ENCODE measurements at places on chromosomes 2 and 18.

- DNase-seq: no peak
These were observed 13.0 kb upstream of the ALLC start for GRCh38 chr2:3644891-3645605.

GRCh38 chr2:129908721-129909373 lies 70.6 kb upstream of the RAB6C start:
- no peak for DNase-seq

DNA sequence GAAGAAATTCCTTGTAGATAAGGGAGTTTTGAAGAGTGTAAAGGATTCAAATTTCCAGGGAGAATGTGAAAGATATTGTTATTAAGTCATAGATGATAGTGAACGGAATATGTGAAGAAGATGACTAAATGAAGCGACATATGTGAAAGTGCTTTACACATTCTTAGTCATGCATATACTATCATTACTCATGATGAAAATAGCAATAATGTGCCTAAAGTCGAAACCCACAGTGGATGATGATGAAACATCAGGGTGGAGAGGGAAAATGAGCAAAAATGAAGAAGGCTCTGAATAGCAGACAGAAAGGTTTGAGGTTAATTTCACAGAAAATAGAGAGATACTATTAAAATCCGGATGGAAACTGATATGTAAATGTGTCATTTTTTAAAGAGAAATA lies 1237.1 kb downstream of the LRP1B start:
- DNase-seq: peak; percentile 11

- no peak for DNase-seq
These were observed 148.4 kb upstream of the PXDN start for GRCh38 chr2:1892529-1893250.

GRCh38 chr2:236899146-236899545 lies 186.5 kb upstream of the COPS8 start:
- no peak for DNase-seq

DNA sequence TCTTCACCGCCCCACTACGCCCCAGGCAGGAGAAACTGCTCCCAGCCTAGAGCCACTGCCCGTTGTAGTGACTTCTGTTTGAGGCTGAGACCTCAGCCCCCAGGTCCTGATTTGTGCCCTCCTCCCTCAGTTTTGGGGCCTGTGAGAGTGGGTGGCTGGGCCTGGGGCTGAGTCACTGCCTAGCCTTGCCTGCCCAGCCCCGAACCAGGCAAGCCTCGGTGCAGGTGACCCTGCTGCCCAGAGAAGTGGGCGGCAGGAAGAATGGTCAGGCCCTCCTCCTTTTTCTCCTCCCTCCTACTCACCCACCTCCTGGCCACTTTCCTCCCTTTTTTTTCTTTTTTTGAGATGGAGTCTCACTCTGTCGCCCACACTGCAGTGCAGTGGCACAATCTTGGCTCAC lies 66.6 kb downstream of the ZFP36L2 start:
- DNase-seq: no peak

- no peak for DNase-seq
These were observed 40.7 kb downstream of the ODC1 start for GRCh38 chr2:10407432-10407831.

GRCh38 chr2:36670881-36671595 lies 25.5 kb upstream of the VIT start:
- no peak for DNase-seq

DNA sequence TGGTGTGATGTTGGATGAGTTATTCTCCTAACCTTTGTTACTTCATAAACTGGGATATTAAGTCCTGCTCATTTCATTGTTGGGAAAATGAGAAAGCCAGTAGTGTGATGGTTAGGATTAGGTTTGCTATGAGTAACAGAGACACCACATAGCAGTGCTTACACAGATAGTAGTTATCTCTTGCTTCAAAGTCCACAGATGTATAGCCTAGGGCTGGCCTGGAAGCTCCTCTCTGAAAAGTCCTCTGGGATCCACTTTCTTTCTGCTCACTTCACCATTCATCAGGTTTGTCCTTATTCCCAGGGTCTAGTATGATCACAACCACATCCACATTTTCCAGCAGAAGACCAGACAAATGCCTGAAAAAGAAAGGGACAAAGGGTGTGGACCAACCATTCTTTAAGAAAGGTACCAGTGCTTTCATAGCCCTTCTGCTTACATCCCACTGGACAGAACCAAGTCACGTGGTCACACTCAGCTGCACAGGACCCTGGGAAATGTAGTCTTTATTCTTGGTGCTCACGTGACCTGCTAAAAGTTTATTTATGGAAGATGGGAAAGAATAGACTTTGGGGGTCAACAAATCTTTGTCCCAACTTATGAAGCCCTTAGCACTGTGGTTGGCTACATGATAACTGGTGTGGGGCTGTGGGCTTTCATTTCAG lies 108.9 kb downstream of the INSIG2 start:
- no peak for DNase-seq

DNA sequence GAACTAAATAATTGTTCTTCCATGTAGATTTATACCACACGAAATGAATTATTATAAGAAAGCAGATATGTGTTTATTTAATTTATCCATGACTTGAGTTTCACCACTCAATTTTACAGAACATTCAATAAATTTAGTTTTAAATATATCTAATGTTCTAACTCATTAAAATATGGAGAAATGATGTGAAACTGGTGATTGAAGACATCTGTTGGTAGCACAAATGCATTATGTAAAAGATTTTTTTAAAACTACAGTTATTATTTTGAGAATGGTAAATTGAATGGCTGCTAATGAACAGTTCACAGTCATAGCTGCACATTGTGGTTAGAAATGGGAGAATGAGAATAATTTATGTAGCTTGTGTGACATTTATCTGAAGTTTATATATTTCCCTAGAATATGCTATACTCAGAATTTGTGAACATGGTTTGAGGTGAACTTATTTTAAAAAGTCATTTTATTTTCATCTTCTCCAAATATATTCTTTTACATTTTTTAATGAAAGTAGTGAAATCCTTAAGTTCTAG lies 203.5 kb downstream of the DPP4 start:
- peak; percentile 33 for DNase-seq

DNA sequence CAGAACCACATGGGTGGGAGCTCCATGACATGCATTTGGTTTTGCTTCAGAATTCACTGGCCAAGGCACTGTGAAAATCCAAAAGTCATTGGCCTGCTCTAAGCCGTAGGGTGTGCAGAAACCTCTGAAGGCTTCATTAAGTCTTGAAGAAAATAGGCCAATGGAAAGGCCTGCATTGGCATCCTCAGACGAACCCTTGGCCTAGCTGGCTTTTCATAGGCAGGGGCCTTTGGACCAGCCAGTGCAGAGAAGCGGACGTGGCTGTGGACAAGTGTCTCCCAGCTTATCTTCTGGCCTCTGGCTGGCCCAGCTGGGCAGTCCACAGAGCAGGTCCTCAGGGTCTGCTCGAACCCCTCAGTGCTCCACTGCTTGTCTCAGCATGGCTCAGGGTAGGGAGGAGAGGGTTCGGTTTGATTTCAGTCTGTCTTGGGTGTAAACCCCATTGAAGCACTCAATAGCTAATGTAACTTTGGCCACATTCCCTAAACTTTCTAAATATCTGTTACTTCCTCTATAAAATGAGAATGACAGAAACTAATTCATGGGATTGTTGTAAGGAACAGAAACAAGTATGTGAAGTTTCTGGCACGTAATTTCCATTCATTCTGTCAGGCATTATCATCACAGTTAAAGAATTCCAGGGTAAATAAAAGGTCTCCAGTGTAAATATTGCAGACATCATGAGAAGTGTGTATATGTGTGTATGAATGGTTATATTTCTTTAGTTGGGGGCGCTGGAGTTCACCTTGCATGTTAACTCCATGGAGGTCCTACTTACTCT lies 125.5 kb downstream of the TFCP2L1 start:
- no peak for DNase-seq

- peak; percentile 30 for DNase-seq
These were observed 44.4 kb downstream of the RPIA start for GRCh38 chr2:88735853-88736252.

DNA sequence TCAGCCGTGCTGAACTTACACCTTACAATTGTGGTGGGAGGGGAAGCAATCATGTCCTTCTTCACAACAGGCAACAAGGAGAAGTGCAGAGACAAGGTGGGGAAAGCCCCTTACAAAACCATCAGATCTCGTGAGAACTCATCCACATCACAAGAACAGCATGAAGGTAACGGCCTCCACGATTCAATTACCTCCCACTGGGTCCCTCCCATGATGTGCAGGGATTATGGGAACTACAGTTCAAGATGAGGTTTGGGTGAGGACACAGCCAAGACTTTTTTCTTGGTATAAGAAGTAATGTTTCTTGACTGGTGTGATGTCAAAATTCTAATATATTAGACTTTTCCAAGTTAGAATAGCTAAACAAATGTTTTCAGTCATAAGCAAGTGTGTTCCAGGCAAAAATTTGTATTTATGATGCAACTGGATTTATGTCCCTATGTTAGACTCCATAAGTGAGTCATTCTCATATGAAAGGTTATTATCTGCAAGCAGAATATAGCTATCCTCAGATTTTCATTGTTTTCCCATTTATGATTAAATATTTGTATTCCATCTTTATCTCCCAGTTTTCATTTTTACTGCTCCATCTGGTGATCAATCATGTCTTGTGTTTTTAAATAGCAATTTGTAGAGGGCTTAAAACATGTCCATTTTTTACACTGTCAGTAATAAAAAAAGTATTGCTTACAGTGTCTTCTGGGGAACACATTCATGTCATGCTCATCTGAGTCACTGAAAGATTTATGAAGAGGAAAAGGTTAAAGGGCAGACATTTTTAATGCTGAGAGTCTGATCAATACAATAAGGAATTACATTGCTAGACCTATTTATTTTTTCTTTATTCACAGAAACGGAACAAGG lies 995.2 kb upstream of the CDH2 start:
- DNase-seq: no peak

GRCh38 chr18:45874491-45875184 lies 49.2 kb downstream of the SIGLEC15 start:
- DNase-seq: peak; percentile 87

- no peak for DNase-seq
These were observed 40.6 kb downstream of the TMEM87B start for GRCh38 chr2:112095681-112096080.
